ENCODE measurements at places on chromosomes 2 and 18. TPM values are rescaled to one million over a fixed set of nuclear protein-coding genes. Genes with fewer than 3 reads are reported as not detected.
A peak's percentile ranks its signal among the peaks of the same experiment; 100 is the strongest.

The GAD1 gene
- total RNA-seq, result 0.55 TPM

- no peaks in the 10 kb centered on the region for H3K36me3 ChIP-seq
- H3K27ac ChIP-seq, result no peak overlapping the region
- no peak overlapping the region for H3K4me3 ChIP-seq
- no peak for DNase-seq
- H3K4me1 ChIP-seq, result no peaks in the 10 kb centered on the region
- H3K27me3 ChIP-seq, result no peaks in the 10 kb centered on the region
Observed at GRCh38 chr18:53254265-53254664, 914.3 kb downstream of the DCC start.

The PRADC1 gene
- total RNA-seq, result 24.9 TPM

GRCh38 chr2:10119601-10120157 is 2.9 kb upstream of the RRM2 start:
- no peak for DNase-seq
- H3K36me3 ChIP-seq, result no peaks in the 10 kb centered on the region
- H3K27ac ChIP-seq, result peak overlapping the region; percentile 78
- peaks cover 7% of the 10 kb centered on the region for H3K27me3 ChIP-seq
- peaks cover 31% of the 10 kb centered on the region for H3K4me1 ChIP-seq

GRCh38 chr2:112519506-112519905 is 22.8 kb upstream of the POLR1B start:
- no peak overlapping the region for H3K4me3 ChIP-seq
- DNase-seq, result no peak
- no peaks in the 10 kb centered on the region for H3K36me3 ChIP-seq

DNA sequence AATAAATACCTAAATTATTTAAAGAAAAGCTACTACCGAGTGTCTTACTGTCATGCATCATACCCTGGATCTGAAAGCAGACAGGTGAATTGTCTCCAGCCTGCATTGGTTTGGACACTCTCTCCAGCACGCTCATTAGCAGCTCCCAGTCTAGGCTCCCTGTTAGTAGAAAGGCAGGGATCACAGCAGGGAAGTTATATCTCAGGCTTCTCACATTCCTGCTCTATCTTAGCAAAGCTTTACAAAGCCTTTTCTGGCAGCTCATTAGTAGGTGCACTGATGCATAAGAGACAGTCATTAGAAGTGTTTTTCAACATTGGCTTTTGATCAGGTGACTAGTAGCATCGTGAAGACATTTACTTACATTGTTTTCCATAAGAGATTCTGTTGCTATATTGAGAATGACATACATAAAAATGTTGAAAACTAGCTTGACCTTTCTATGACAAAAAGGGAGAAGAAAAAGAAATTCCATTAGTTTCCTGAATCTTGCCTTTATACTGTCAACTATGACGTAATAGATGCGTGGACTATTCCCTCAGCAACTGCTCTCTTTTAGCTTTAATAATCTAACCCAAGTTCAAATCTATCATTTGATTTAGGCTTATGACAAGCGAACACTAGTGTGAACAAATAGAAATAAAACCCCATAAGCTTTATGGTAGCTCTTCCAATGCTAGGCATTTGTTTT is 408.7 kb upstream of the KCNH7 start:
- no peaks in the 10 kb centered on the region for H3K4me1 ChIP-seq
- H3K27me3 ChIP-seq, result no peaks in the 10 kb centered on the region
- H3K4me3 ChIP-seq, result no peak overlapping the region

The DSG1 gene
- not detected for total RNA-seq

DNA sequence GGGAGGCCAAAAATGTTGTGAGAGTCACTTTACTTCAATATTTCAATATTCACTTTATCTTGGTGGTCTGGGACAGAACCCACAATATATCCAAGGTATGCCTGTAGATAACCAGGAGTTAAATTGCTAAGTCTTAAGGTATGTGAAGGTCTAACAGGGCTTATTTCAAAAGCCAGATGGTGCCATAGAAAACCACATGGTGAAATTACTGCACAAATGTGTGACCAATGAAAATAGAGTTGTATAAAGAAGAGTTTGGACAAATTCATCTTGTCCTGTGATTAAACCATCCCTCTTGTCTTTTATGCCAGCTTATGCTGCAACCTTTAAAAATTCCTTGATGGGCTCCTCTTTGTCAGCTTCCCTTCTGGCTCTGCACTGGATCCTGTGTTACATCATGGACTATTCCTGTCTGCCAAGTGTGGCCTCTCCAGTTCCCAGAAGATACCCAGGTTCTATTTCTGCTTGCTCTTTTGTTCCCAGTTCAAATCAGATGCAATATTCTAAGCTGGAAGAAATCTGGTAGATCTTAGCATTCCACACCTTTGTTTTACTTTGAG is 46.8 kb downstream of the ANTXR1 start:
- no peak overlapping the region for H3K4me3 ChIP-seq
- no peak overlapping the region for H3K27ac ChIP-seq
- H3K36me3 ChIP-seq, result no peaks in the 10 kb centered on the region
- no peak for DNase-seq

The STPG4 gene
- not detected for total RNA-seq

The TUBA3E gene
- total RNA-seq, result not detected

DNA sequence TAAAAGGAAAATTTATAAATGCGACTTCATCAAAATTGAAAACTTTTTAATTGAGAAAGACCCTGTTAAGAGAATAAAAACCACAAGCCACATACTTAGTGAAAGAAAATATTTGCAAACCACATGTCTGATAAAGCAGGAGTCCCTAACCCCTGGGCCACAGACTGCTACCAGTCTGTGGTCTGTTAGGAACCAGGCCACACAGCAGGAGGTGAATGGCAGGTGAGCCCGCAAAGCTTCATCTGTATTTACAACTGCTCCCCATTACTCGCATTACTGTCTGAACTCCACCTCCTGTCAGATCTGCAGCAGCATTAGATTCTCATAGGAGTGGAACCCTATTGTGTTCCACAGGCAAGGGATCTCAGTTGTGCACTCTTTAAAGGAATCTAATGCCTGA is 95.5 kb upstream of the CRACDL start:
- no peaks in the 10 kb centered on the region for H3K4me1 ChIP-seq
- H3K27ac ChIP-seq, result no peak overlapping the region
- H3K4me3 ChIP-seq, result no peak overlapping the region
- no peaks in the 10 kb centered on the region for H3K27me3 ChIP-seq

The LAMA1 gene
- not detected for total RNA-seq

The ITGAV gene
- total RNA-seq, result 8.7 TPM

Measured in CD8-positive, alpha-beta memory T cell (primary cell).